ENCODE measurements at places on chromosomes 5 and 9.

DNA sequence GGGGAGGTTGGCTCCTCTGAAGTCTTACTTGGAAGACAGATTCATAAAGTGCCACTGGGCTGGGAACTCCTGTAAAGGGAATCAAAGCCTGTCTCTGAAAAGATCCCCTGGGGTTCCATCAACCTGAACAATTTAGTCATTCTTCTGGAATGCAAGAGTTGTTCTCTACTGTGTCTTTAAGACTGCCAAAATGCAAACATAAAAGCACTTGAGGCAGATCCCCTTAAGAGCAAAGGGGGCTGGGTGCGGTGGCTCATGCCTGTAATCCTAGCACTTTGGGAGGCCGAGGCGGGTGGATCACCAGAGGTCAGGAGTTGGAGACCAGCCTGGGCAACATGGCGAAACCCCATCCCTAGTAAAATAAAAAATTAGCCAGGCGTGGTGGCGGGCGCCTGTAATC, 16.7 kb downstream of the CDKN2AIPNL start:
- DNase-seq: no peak

GRCh38 chr5:74017786-74018211, 391.8 kb downstream of the ARHGEF28 start:
- no peak for DNase-seq

- no peak for DNase-seq
Observed at GRCh38 chr9:128148509-128149000, 698 bp upstream of the LCN2 start.

- peak; percentile 96 for DNase-seq
Observed at GRCh38 chr5:111742177-111742994, 14.6 kb downstream of the NREP start.

DNA sequence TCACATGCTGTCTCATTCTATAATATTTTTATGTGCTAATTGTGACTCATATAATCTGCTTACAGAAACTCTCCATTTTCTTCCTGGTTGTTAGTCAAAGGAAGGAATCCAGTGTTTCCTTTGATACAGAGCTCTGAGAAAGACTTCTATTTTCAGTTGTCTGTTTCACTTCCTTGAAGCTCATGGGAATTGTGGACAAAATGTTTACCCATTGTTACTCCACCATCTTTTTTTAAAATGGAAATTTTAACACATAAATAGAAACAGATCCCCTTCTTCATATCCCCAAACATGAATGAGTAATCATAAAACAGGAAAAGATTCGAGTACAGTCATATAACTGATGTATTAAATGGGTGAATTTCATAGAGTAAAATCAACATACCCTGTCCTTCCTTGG, 42.0 kb upstream of the KCNN2 start:
- no peak for DNase-seq

DNA sequence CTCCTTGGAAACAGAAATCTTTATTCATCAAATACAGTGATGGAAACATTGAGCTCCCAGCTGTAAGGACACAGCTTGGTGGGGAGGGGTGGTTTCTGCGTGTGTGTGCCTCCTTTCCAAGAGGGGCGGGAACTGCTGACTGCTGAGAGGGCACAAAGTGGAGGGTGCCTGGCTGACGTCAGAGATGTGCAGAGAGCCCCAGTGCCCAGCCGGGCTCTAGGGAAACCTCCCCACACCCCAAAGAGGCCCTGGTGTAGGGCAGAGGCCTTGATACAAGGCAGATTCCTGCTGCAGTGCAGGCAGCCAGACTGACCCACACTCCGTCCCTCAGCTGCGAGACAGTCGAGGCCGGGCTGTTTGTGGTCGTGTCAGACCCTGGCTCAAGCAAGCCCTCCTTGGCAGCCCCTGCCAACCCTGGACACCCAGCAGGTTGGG, 191.0 kb downstream of the CACNA1B start:
- DNase-seq: no peak

GRCh38 chr9:70466976-70467561, 52.6 kb upstream of the KLF9 start:
- no peak for DNase-seq
